ENCODE measurements at places on chromosomes 6 and 20.

- DNase-seq: no peak
Observed at GRCh38 chr20:50508171-50508755, 1.9 kb upstream of the PTPN1 start.

GRCh38 chr20:52031206-52031562 lies 160.4 kb downstream of the ZFP64 start:
- DNase-seq: no peak

GRCh38 chr20:25248786-25249172 lies 894 bp downstream of the PYGB start:
- no peak for DNase-seq

- no peak for DNase-seq
Observed at GRCh38 chr6:142845143-142845571, 99.8 kb downstream of the HIVEP2 start.

DNA sequence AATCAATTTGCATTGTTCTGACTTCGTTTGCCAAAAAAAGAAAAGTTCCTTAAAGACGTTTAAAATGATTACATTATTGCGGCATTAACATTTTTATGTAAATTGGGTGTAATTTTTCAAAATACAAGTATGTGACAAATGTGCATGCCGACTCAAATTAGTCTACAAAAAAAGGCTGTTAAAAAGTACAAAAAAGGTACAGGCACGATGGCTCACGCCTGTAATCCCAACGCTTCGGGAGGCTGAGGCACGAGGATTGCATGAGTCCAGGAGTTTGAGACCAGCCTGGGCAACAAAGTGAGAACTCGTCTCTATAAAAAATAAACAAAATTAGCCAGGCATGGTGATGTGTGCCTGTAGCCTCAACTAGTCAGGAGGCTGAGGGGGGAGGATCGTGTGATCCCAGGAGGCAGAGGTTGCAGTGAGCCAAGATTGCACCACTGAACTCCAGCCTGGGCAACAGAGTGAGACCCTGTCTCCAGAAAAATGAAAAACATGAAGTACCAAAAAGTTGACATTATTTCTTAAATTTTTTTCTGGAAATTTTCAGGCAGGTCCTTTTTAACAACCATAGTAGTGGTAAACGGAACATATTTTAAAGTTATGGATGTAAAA lies 90.2 kb downstream of the PTPN1 start:
- DNase-seq: no peak

DNA sequence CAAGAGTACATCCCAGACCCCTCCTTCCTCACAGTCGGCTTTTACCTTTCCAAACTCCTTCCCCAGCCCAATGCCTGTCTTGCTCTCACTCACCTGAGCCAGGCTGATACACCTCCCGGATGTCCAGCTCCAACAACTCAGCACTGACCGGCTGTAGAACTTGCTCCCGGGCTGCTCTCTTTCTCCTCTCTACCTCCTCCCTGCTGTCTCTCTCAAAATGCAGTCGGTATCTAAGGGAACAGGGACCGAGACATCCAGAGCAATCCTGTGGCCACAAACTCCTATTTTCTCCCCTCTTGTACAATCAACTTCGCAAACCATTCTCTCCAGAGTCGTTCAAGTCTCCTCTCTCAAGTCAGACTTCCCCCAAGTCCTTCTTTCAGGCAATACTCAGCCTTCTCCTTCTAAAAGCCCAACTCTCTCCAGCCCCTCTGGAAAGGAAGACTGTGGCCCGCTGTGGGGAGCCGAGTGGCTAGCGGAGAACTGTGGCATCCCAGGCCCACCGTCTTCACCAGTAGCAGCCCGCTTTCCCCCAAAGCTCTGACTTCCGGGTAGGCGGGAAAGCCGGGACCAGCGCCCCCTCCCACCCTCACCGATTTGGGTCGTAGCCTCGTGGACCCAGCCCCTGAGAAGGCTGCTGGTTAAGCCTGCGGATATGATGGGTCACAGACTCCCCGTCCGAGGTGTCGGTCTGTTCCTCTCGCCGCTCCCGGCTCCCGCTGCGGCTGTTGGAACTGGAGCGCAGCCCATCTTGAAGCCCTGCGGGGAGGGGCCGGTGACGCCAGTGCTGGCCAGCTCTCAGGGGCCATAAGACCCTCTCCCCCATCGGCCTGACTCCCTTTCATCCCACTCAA lies 1.1 kb downstream of the GNL1 start:
- no peak for DNase-seq

DNA sequence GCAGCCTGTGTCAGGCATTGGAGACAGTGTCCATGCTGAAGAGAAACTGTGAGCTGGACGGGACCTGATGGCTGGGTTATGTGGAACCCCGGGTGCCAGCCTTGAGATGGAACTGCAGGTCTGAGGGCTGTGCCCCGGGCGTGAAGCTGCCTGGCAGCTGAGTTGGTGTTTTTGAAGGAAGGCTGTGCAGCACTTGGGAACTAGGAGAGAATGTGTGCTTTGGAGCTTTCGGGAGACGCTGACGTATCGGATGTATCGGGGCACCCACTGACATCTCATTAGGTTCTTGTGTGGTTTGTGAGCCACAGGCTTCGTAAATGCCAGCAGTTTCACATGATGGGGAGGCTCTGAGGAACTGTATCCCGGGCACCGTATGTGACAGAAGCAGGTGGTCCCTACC lies 2.2 kb downstream of the DLGAP4 start:
- no peak for DNase-seq

DNA sequence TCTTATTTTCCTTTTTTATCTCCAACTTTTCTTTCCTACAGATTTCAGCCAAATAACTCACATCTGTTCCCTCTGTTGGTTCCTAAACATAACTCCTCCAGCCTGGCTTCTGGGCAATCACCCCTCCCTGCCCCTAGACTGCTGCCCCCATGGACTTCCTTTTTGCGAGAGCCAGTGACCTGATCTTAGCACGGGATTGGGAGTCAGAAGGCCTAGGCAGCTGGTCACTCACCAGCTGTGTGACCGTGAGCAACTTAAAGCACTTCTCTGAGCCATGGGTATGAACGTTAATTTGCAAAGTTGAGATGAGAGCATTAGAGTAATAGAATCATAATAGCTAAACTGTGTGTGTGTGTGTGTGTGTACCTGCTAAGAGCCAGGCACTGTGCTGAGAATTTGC lies 4.5 kb upstream of the MMP9 start:
- no peak for DNase-seq
